CD4-positive, alpha-beta T cell treated with Interleukin-6 at 100 ng/mL for 8 hours (primary cell): ENCODE measurements at places on chromosomes 2 and 18.

GRCh38 chr2:236760246-236760645 is 190.6 kb downstream of the ACKR3 start:
- no peak for DNase-seq

DNA sequence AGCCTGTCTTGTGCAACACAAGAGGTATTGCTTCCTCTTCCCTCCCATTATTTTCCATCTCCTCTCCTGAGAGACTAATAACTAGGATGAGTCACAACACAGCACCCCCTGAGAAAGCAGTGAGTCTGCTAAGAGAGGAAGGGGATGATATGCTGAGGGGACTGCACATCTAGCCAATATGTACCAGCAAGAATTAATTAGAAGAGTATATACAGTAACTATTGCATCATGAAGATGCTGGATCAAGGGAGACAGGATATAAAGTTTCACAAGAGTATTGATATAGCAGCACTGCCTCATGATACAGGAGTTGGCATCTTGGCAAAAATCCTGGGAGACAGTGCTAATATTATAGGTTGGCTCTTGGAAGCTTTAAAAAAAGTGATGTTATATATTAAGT is 289.9 kb upstream of the RBMS1 start:
- DNase-seq, result no peak

- DNase-seq, result no peak
Observed at GRCh38 chr2:3314626-3315025, 63.0 kb downstream of the EIPR1 start.

GRCh38 chr18:71598374-71598773 is 945.8 kb downstream of the CBLN2 start:
- no peak for DNase-seq

DNA sequence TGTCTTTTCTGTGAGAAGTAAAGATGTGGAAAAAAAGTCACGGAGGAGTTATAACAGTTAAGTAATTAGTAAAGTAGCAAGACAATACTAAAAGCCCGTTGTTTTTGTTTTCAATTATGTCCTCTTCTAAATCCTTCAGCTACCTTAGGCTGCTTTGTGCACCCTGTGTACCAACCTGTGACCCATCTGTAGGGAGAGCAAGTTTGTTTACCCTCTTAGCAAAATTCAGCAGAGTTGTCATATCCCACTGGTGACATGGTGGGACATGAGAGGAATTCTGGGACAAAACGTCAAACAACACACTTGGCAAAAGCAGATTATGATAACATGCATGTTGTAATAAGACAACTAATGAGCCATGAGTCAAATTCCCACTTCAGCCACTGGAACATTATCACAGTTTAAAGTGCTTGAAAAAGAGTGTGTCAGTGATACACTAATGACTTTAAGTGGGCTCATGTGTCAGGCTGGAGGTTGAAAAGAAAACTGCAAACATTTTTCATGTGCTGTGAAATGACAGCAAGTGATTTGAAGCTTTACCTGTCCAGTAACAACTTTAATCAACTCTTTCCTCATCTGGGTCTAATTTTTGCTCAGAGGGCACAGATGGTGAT is 392.8 kb upstream of the ACVR2A start:
- DNase-seq, result no peak

- no peak for DNase-seq
Observed at GRCh38 chr2:65708086-65708485, 275.7 kb upstream of the SPRED2 start.

GRCh38 chr2:196101325-196101991 is 32.8 kb upstream of the DNAH7 start:
- no peak for DNase-seq

- no peak for DNase-seq
Observed at GRCh38 chr2:45746888-45747287, 95.4 kb downstream of the PRKCE start.

- no peak for DNase-seq
Observed at GRCh38 chr2:1552611-1553010, 139.3 kb downstream of the TPO start.

- DNase-seq, result no peak
Observed at GRCh38 chr2:19109518-19109917, 248.9 kb downstream of the OSR1 start.

- no peak for DNase-seq
Observed at GRCh38 chr18:6683112-6683876, 46.2 kb upstream of the ARHGAP28 start.

DNA sequence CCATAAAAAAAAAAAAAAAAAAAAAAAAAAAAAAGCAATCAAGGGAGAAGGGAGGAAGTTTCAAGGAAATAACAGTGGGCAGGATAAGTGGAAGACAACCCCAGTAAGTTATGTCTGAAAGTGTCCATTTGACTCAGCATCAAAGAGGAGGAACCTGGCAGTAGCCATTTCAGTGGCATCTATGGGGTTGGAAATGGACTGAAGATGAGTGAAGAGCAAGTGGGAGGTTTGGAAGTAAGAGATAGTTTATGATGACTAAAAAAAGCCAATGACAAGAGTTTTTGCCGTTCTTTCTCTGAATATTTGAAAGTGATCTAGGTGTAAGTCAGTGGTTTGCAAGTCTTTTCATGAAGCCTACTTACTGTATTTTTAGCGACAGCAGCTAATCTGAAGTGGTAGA is 9.2 kb upstream of the SELENOI start:
- DNase-seq, result no peak

GRCh38 chr18:30491815-30492551 is 550.6 kb downstream of the DSC3 start:
- no peak for DNase-seq

DNA sequence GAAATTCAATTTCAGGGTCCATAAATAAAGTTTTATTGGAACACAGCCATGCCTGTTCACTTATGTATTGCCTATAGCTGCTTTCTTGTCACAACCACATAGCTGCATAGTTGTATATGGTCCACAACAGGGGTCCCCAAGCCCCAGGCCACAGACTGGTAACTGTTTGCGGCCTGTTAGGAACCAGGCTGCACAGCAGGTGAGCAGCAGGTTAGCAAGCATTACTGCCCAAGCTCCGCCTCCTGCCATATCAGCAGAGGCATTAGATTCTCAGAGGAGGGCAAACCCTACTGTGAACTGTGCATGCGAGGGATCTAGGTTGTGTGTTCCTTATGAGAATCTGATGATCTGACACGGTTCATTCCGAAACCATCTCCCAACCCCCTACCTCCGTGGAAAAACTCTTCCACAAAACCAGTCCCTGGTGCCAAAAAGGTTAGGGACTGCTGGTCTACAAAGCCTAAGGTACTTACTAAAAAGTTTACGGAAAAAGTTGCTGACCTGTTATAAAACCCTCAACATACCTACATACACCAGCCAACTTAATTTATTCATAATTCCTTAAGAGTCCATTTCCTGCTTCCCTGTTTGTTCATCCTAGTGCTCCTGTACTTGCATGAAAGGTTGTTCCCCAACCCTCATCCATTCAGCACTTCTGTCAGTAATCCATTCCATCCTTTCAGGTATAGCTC is 40.1 kb downstream of the NDUFAF7 start:
- no peak for DNase-seq

- DNase-seq, result no peak
Observed at GRCh38 chr2:195674491-195675221, 17.6 kb downstream of the SLC39A10 start.

DNA sequence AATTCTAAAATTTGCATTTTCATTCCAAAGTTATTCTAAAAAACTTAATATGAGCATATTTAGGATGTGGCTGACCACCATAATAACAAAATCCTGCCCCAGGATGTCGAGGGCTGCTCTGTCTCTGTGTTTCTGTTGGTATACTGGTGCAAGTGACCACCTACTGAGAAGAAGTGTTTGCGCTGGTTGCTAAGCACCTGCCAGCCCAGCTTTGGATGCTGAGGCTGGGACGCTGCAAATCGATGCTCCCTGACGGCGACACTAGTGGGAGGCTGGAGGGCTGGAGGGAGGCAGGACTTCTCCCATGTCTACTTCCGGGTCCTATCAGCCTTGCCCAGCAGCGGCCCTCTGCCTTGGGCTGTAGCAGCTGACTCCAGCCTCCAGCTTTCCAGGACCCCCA is 45.0 kb downstream of the LAMA1 start:
- DNase-seq, result no peak

DNA sequence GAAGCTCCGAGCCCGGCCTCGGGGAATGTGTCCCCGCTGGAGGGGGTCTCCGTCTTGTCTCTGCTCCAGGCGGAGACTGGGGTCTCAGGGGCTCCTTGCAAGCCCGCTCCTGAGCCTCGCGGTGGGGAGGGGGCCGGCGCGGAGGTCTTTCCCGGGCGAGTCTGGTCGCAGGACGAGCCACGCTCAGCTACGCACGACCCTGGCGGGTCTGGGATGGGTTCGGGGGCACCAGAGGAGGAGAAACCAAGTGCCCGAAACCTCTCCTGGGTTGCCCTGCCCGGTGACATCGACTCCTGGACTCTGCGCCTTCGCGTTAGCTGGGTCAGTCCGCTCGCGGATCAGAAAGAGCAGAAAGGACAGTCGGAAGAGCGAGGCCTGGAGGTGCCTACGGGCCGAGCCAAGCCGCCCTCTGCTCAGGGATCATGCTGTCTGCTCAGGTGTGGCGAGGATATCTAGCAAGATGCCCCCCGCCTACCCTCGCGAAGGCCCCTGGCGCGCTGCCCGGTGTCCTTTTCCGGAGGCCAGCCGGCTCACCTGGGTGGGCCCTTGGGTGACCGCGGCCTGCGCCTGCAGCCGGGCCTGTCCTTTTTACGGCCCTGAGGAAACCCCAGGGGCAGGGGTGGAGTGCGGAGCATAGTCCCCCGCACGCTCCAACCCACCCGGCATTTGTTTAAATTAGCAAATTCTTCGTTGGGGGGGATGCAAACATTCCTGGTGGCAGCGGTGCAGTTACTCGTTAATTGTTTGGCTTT is 58.7 kb downstream of the SNORC start:
- no peak for DNase-seq

GRCh38 chr2:137133225-137133624 is 367.9 kb downstream of the THSD7B start:
- no peak for DNase-seq

- no peak for DNase-seq
Observed at GRCh38 chr2:54773838-54774237, 50.4 kb downstream of the EML6 start.

DNA sequence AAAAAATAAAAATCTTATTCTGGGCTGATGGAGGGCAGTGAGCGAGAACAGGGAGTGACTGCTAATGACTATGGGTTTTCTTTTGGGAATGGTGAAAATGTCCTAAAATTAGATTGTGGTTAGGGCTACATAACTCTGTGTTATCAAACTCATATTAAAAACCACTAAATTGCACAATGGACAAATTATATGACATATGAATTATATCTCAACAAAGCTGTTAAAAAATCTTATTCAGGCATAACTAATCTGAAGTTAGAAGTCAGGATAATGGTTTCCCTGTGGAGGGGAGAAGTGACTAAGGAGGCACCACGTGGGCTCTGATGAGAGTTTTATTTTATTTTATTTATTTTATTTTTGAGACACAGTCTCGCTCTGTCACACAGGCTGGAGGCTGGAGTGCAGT is 32.1 kb upstream of the DPP4 start:
- DNase-seq, result no peak

DNA sequence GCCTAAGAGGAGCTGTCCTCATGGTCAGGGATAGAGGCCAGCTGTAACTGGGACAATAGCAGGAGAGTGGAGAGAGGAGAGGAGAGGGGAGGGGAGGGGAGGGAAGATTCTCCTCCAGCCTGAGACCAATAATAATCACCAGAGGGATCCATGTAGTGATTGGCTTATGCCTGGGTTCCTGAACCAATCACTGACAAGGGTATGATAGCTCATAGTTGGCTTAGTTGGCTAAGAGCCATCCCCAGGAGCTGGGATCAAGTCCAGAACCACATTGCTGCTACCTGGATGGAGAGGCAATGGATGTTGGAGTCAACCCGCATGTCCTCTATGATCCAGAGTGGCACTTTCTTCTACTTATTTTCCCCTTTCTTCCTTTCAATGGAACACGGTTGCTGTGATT is 7.7 kb upstream of the ST8SIA5 start:
- DNase-seq, result no peak

DNA sequence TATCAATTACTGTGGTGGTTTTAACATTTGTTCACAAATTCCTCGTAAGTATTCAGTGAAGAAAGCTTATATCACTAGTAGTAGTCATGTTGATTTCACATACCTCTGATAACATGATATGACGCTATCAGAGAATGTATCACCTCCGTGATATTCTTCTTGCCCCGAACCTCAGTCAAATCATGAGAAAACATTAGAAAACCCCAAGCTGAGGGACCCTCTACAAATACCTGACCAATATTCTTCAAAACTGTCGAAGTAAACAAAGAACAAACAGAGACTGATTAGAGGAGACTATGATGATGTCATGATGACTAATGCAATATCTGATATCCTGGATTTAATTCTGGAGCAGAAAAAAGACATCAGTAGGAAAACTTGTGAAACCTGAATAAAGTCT is 85.6 kb upstream of the SPOPL start:
- no peak for DNase-seq

- no peak for DNase-seq
Observed at GRCh38 chr2:203840655-203841205, 26.8 kb upstream of the CTLA4 start.

GRCh38 chr2:80151248-80151647 is 153.3 kb downstream of the LRRTM1 start:
- no peak for DNase-seq

- DNase-seq, result peak; percentile 37
Observed at GRCh38 chr2:197240421-197241041, 70.0 kb downstream of the ANKRD44 start.

GRCh38 chr2:43484323-43484930 is 111.4 kb downstream of the THADA start:
- DNase-seq, result peak; percentile 43

DNA sequence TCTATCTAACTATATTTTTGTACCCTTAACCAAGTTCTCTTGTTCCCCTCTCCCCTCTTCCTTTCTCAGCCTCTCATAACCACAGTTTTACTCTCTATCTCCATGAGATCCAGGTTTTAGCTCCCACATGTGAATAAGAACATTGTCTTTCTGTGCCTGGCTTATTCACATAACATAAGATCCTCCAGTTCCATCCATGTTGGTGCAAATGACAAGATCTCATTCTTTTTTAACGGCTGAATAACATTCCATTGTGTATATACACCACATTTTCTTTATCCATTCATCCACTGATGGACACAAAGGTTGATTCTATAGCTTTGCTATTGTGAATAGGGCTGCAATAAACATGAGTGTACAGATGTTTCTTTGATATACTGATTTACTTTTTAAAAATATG is 83.9 kb upstream of the TMEM178A start:
- no peak for DNase-seq

GRCh38 chr2:57181315-57182038 is 865.1 kb upstream of the VRK2 start:
- DNase-seq, result no peak

GRCh38 chr2:162184821-162185450 is 32.9 kb upstream of the GCG start:
- DNase-seq, result no peak

DNA sequence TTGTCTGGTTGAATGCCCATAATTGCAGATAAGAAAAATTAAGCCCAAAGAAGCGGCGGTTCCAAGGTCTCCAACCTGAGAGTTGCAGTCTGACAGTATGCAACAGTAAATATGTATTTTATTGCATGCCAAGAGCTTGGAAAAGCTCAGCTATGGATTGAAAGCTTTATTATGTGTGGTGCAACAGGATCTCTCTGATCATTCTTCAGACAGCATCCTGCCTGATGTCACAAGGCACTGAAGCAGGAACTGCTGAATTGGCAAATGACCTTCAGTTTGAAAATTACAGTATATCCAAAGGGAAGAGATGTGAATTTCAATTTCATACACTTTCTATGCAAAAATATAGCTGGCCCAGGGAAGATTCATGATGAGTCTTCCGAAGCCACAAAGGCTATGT is 42.5 kb downstream of the DOCK10 start:
- DNase-seq, result no peak

GRCh38 chr2:6986301-6986911 is 69.2 kb downstream of the RNF144A start:
- DNase-seq, result no peak
